ENCODE measurements at places on chromosomes 12 and 14. TPM values are rescaled to one million over a fixed set of nuclear protein-coding genes. Genes with fewer than 3 reads are reported as not detected.
A peak's percentile ranks its signal among the peaks of the same experiment; 100 is the strongest.

The GAS2L3 gene
- total RNA-seq = 4.7 TPM

DNA sequence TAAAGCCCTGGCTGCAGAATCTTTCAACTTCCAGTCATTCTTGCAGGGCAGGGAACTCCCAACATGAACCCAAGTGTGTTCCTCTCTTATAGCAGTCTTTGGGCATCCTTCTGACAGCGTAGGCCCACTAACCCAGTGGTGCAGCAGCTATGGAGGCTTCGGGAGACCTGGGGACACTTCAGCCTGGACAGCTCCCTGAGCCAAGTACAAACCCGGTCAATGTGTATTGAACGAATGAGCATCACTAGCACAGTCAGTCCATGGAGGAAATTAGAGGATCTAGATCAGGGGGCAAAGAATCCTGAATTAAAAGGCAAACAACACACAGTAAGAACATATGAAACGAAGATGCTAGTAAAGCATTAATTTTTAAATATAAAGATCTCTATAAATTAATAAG lies 41.8 kb downstream of the KIAA0586 start:
- H3K27me3 ChIP-seq = no peaks in the 10 kb centered on the region
- DNase-seq = no peak
- H3K36me3 ChIP-seq = peaks cover 21% of the 10 kb centered on the region
- no peak overlapping the region for H3K27ac ChIP-seq
- no peaks in the 10 kb centered on the region for H3K4me1 ChIP-seq

GRCh38 chr12:99810718-99811593 lies 163.4 kb downstream of the GARIN6 start:
- H3K27me3 ChIP-seq = no peaks in the 10 kb centered on the region
- DNase-seq = no peak
- no peak overlapping the region for H3K27ac ChIP-seq
- H3K4me1 ChIP-seq = no peaks in the 10 kb centered on the region
- H3K36me3 ChIP-seq = no peaks in the 10 kb centered on the region

GRCh38 chr14:50560931-50561285 lies 963 bp downstream of the ATL1 start:
- H3K4me1 ChIP-seq = peaks cover 4% of the 10 kb centered on the region
- no peaks in the 10 kb centered on the region for H3K36me3 ChIP-seq
- no peak overlapping the region for H3K27ac ChIP-seq
- peak overlapping the region; percentile 75 for H3K4me3 ChIP-seq
- H3K27me3 ChIP-seq = peaks cover 32% of the 10 kb centered on the region

DNA sequence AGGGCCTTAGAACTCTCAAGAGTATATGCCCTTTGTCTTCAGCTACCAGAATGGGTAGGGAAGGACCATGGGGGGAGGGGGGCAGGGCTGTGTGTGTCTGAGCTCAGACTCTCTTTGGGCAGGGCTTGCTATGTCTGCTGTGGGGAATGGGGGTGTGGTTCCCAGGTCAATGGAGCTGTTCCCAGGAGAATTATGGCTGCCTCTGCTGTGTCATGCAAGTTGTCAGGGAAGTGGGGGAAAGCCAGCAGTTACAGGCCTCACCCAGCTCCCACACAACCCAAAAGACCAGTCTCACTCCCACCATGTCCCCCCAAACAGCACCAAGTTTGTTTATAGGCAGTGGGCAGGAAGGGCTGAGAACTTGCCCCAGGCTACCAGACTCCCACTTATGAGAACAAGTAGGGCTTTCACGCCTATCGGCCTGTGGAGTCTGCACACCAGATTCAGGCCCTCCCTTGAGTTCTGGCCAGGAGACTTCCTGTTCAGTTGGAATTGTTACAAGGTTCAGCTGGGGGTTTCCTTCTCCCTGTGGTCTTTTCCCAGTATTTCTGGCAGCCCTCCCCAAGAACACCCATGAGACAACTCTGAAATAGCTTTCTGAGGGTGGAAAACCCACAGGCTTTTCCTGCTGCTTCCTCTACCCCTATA lies 6.1 kb upstream of the SERPINA11 start:
- no peaks in the 10 kb centered on the region for H3K4me1 ChIP-seq
- no peak overlapping the region for H3K27ac ChIP-seq
- DNase-seq = no peak

DNA sequence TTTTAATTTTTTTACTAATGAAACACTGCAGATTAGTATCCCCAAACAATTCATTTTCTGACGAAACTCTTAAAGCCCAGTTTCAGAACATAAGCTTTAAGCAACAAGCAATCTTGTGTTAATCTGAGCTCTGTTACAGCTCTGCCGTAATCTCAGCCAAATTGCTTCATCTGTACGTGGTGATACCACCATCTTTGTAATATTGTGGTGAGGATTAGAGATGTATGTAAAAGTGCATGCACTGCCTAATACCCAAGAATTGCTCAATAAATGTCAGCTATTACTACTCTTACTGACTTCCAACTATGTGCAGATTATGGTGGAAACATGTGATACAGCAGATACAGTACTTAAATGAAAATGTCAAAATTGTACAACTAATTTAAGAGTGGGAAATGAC lies 1.8 kb downstream of the AKAP5 start:
- DNase-seq = no peak
- H3K27me3 ChIP-seq = no peaks in the 10 kb centered on the region
- H3K27ac ChIP-seq = no peak overlapping the region
- peaks cover 2% of the 10 kb centered on the region for H3K36me3 ChIP-seq
- no peak overlapping the region for H3K4me3 ChIP-seq

DNA sequence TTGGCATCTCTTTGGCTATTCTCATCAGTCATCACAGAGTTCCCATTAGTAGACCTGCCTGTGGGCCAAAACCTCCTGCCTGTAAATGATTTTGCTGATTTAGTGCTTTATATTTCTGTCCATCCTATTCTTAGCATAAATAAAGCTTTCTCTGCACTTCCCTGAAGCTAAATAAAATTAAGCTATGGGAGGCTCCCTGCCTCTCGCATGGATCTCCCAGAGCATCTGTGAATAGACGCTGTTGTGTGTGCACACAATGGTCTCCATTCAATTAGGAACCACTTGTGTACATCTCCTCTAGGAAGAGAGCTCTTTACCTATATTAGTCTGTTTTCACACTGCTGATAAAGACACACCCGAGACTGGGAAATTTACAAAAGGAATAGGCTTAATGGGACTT lies 80.4 kb downstream of the PPFIBP1 start:
- H3K4me3 ChIP-seq = no peak overlapping the region
- no peaks in the 10 kb centered on the region for H3K36me3 ChIP-seq
- no peaks in the 10 kb centered on the region for H3K27me3 ChIP-seq
- H3K27ac ChIP-seq = no peak overlapping the region

DNA sequence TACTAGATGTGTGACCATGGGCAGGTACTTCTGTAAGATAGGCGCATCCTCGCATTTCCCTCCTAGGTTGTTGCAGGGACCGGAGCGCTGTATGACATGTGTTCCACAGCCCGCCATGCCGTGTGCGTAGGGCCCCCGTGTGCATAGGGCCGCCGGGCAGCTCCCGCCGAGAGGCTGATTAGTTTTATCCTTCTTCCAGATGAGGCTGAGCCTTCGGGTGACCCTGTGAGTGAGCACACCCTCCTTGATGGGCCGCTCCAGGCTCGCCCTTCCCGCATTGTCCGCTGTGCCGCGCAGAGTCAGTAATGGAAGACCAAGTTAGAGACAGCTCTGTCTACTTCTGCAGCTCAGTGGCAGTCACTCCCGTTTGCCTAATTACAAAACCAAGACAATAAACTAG lies 72.9 kb upstream of the DYNC1H1 start:
- H3K36me3 ChIP-seq = peaks cover 22% of the 10 kb centered on the region
- DNase-seq = no peak
- H3K4me3 ChIP-seq = no peak overlapping the region
- no peaks in the 10 kb centered on the region for H3K4me1 ChIP-seq

DNA sequence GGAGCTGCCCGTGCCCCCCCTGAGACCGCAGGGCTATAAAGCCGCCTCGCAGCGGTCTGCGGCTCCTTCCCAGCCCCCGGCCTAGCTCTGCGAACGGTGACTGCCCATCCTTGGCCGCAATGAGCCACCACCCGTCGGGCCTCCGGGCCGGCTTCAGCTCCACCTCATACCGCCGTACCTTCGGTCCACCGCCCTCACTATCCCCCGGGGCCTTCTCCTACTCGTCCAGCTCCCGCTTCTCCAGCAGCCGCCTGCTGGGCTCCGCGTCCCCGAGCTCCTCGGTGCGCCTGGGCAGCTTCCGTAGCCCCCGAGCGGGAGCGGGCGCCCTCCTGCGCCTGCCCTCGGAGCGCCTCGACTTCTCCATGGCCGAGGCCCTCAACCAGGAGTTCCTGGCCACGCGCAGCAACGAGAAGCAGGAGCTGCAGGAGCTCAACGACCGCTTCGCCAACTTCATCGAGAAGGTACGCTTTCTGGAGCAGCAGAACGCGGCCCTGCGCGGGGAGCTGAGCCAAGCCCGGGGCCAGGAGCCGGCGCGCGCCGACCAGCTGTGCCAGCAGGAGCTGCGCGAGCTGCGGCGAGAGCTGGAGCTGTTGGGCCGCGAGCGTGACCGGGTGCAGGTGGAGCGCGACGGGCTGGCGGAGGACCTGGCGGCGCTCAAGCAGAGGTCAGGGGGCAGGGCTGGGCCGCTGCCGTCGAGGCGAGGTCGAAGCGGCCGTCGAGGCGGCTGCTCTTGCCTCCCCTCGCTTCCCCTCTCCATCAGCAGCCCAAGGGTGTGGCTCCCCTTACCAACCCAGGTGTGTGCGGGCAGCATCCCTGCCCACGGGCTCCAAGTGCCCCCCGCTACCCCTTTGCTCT lies at the start of gene PRPH:
Gene PRPH (plus strand): TSS at position 66 of the 855 bp plus-strand sequence. CDS start 54 bp downstream, at position 120.
- no peak within 1 kb of the TSS for H3K27ac ChIP-seq
- H3K4me1 ChIP-seq = peaks cover 12% of the 10 kb centered on the region
- H3K4me3 ChIP-seq = no peak within 1 kb of the TSS
- no peaks in the 10 kb centered on the region for H3K36me3 ChIP-seq
- DNase-seq = no peak

GRCh38 chr14:101719708-101720107 lies 41.8 kb upstream of the PPP2R5C start:
- H3K4me1 ChIP-seq = peaks cover 29% of the 10 kb centered on the region
- no peak overlapping the region for H3K4me3 ChIP-seq
- no peaks in the 10 kb centered on the region for H3K27me3 ChIP-seq
- peak overlapping the region; percentile 18 for H3K27ac ChIP-seq

DNA sequence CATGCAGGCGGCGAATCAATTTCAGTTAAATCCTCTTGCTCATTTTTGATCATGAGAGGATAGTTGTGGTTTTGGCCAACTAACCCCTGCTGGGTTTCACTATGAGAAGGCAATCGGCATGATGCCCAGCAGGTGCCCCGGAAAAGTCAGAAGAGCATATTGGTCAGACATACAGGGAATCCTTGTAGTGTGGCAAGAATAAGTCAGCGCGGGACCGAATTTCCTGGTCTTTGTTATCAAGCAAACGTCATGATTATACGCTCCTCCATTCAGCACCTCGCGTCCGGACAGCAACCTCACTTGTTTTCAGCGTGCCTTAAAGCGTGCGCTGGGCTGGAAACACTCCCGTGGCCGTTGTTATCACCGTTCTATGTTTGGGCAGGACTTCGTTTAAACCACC lies 1.8 kb downstream of the TBC1D30 start:
- DNase-seq = peak; percentile 83
- no peak overlapping the region for H3K27ac ChIP-seq
- peak overlapping the region; percentile 23 for H3K4me3 ChIP-seq
- no peaks in the 10 kb centered on the region for H3K36me3 ChIP-seq
- peaks cover 15% of the 10 kb centered on the region for H3K4me1 ChIP-seq

DNA sequence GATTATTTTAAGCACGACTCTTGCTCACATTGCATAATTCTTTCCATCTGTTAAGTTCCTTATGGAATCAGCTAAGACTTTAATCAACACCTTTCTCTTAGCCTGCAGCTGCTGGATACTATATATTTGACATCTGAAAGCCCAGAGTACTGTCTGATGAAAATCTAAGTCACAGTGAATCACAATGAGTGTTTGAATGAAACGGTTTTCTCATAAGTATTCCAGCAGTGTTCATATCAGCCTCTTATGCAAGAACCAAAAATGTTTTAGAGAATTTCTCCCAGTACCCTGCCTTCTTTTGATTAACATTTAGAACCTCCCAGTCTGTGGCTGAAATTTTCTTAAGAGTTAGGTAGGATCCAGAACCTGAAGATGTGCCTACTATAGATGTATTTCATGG lies 55.6 kb downstream of the FRMD6 start:
- no peaks in the 10 kb centered on the region for H3K36me3 ChIP-seq
- DNase-seq = no peak
- no peak overlapping the region for H3K4me3 ChIP-seq
- H3K4me1 ChIP-seq = no peaks in the 10 kb centered on the region
- no peak overlapping the region for H3K27ac ChIP-seq
- no peaks in the 10 kb centered on the region for H3K27me3 ChIP-seq

- peaks cover 2% of the 10 kb centered on the region for H3K27me3 ChIP-seq
- no peaks in the 10 kb centered on the region for H3K4me1 ChIP-seq
- no peak overlapping the region for H3K27ac ChIP-seq
- no peak for DNase-seq
- no peak overlapping the region for H3K4me3 ChIP-seq
Observed at GRCh38 chr12:117564881-117565280, 203.5 kb upstream of the NOS1 start.

GRCh38 chr14:95287176-95287754 lies 32.4 kb downstream of the CLMN start:
- no peak for DNase-seq
- peaks cover 11% of the 10 kb centered on the region for H3K27me3 ChIP-seq
- H3K36me3 ChIP-seq = no peaks in the 10 kb centered on the region
- no peak overlapping the region for H3K4me3 ChIP-seq

Data from activated naive CD4-positive, alpha-beta T cell treated with anti-CD3 and anti-CD28 coated beads for 36 hours (primary cell).